ENCODE measurements at places on chromosomes 6 and 20. TPM values are rescaled to one million over a fixed set of nuclear protein-coding genes. Genes with fewer than 3 reads are reported as not detected.
A peak's percentile ranks its signal among the peaks of the same experiment; 100 is the strongest.

The RAD21L1 gene
- not detected for total RNA-seq

DNA sequence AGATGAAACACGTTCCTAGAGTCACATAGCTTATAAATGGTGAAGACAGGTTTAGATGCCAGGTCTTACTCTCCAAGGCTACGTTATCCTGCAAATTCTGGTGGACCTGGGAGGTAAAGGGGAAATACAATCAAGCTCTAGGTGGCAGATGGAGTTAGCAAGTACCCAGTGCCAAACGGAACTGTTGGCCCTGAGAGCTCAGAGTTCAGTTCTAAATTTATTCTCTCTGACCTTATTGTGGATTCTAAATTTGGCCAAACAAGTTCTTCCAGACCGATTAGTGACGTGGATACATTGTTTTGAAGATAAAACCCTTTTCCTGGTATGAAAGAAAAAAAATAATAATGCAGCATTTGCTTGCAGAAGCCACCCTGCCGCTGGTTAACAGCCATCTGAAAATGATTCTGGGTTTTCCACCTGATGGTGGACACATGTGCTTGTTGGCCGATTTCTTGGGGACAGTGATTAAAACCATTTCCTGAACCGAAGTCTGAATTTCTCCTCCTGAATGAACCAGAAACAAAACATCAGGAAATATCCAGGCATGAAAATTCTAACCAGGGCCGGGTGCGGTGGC is 32.5 kb downstream of the RIPOR3 start:
- DNase-seq: no peak

DNA sequence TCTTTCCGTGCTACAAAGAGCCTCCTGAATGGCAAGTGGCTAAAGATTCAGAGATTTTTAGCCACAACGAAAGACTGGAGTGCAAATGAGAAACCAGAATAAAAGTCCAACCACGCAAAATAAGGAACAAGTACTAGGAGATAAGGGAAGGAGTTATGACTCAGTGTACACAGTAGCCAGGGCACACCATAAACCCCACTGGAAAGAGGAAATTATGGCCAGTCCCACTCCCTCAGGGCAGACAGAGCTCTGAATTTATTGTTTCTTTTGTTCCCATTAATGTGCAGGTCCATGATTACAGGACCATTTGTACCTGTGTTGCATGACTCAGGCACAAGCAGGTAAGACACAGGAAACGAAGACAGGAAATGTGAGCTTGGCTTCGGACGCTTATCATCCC is 150.3 kb upstream of the PREP start:
- DNase-seq: no peak

The OOEP gene
- total RNA-seq: not detected

DNA sequence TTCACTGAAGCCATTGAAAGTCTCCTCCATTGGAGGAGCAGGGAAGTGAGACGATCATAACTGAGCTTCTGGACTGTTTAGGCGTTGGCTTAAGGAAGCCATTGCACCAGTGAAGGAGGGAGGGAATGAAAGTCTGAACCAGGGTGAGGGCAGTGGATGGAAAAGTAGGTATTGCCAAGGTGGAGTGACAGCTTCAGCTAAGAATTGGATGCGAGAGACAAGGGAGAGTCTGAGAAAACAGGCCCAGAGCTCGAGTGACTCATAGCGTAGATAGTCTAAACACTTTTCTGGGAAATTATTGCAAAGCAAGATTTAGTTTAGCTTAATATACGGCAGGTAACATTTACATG is 4.5 kb downstream of the DSP start:
- no peak for DNase-seq

GRCh38 chr20:44392776-44393607 is 37.5 kb downstream of the HNF4A start:
- no peak for DNase-seq

- DNase-seq: no peak
These were observed 48.9 kb downstream of the MYB start for GRCh38 chr6:135229996-135230395.

DNA sequence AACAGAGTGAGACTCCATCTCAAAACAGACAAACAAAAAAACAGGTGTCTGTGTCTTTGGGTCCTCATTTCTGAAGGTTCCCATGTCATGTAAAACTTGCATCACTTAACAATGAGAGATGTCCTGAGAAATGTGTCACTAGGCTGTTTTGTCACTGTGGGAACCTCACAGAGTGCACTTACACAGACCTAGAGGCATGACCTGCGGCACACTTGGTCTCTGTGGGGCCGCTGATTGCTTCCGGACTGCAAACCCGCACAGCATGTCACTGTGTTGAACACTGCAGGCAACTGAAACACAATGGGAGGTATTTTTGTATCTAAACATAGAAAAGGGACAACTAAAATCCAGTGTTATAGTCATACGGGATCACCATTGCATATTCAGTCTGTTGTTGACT is 42.3 kb upstream of the TMEM181 start:
- DNase-seq: no peak

DNA sequence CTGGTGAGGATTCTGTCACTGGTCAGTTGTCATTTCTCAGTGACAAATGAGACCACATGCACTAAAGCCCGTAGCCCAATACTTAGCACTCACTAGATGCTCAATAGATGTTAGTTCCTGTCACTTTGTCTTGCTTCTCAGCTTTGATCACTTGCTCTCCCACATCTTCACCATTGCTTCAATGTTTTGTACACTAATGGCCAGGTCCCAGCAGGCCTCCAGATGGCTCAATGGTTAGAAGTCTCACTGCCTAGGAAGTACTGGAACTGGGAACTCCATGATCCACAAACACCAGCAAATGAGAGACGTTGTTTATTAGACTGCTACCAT is 502.8 kb upstream of the JARID2 start:
- DNase-seq: no peak

GRCh38 chr6:54817236-54817635 is 29.3 kb upstream of the FAM83B start:
- no peak for DNase-seq

DNA sequence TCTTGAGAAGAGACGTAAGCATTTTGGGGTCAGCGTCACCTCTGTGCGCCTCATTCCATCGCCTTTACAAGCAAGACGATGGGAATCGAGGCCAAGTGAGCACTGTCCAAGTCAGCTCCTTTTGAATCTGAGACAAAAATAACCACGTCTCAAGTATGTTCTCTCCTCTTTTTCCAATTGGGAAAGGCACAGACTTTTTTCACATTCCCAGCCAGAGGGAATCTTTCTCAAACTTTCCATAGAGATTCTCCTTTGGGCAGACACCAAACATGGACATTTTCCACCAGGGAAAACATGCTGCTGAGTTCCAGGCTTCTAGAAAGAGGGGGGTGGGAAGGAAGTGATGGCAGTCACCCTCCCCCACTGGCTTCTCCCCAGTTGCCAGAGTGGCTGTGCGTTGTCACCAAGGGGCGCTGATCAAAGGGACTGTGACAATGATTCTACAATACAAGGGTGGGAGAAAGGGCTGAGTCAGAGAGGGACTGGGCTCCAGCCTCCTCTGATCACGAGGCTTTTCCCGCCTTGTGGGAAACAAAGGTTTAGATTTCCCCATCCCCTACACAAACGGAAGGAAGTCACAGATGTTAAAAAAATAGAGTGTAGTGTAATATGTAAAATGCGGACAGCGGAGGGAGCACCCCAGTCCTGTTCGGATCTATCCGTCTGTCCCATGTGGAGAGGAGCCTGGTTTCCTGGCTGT is 281.9 kb upstream of the RNF24 start:
- peak; percentile 13 for DNase-seq

DNA sequence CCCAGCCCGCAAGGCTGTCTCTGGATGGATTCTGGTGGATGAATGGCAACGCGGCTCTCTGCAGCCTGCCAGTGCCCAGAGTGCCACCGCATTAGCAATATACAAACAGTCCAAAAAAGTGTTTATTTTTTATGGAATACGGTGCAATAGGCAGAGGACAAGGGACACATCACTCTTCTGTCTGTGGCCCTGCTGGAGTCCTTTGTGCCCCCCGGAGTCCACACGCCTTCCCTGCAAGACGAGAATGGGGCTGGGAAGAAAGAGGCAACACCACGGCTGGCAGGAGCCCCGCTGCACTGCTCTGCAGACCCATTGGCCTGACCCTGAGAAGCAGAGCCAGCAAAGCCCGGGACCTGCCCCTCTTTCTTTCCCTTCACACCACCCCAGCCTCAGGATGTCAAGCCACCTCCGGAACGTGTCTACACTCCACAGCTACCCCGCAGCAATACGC is 196.3 kb downstream of the SYNDIG1 start:
- DNase-seq: no peak

- no peak for DNase-seq
These were observed 953.4 kb downstream of the KIF16B start for GRCh38 chr20:15619816-15620215.

DNA sequence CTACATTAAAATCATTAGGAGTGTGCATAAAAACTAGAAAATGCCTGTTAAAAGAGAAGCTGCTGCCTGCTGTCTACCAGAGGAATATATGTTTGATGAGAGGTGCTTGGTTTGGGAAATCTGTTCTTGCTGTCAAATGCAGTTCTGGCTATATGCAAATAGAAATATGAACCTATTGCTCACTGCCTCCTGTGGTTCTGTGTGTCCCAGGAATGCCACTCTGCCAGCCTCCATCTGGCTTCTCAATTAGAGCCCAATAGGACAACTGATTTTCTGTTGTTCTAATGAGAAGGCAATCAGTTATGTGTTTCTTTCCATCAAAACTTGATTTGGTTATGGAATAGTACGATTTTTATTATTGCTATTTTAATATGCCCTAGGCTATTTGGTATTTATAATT is 759.7 kb downstream of the HDGFL1 start:
- DNase-seq: no peak

GRCh38 chr20:25399037-25399430 is 8.4 kb upstream of the ABHD12 start:
- peak; percentile 89 for DNase-seq

All from fibroblast of lung (primary cell).